ENCODE measurements at places on chromosomes 3 and 15.
A peak's percentile ranks its signal among the peaks of the same experiment; 100 is the strongest.

DNA sequence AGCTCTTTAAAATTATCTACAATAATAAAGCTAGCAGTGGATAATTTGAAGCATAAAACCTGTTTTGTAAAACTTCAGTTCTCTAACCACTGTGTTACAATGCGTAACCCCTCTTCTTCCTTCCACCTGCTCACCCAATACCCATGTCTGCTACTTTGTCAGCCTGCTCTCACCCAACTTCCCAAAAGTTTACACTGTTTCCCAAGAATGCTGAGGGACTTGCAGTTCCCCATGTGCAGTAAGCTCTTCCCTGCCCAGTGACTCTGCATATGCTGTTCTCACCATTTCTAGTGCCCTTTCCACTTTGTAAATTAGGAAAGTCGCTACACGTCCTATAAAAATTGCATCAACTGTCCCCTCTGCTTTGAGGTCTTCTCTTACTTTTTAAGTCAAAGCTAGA, 315.9 kb upstream of the SEMA6D start:
- DNase-seq: no peak

GRCh38 chr3:40490916-40491315, 14.0 kb downstream of the ZNF619 start:
- DNase-seq: no peak

DNA sequence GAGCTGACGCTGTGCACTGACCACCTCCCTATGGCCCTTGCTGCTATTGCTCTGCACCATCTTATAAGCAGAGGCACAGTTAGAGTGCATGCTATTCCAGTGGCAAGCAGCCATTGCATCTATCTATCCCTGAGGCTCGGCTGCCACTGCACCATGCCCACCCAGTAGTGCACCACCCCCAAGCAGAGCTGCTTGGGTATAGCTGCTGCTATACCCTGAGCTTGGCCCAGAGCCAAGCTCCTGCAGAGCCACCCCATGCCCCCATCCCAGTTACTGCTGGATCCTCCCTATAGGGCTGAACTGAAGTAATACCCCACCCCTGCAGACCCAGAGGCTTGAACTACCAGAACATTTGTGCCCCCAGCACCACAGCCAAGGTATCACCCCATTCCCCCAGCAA, 19.6 kb upstream of the IGSF10 start:
- DNase-seq: no peak

GRCh38 chr15:81146006-81146405, 11.9 kb downstream of the CFAP161 start:
- DNase-seq: no peak

DNA sequence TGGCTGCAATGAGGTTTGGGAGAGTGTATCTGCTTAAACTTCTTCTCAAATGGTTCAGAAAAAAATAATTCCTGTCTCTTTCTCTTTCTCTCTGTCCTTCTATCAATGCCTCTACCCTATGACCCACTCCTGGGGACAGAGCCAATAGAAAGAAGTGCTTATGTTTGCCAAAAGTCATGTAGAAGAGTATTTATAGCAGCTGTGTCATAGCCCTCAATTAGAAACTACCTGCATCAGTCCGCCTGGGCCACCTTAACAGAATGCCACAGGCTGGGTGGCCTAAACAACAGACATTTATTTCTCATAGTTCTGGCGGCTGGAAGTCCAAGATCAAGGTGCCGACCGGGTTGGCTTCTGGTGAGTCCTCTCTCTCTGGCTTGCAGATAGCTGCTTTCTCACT, 92.5 kb downstream of the HMG20A start:
- no peak for DNase-seq

DNA sequence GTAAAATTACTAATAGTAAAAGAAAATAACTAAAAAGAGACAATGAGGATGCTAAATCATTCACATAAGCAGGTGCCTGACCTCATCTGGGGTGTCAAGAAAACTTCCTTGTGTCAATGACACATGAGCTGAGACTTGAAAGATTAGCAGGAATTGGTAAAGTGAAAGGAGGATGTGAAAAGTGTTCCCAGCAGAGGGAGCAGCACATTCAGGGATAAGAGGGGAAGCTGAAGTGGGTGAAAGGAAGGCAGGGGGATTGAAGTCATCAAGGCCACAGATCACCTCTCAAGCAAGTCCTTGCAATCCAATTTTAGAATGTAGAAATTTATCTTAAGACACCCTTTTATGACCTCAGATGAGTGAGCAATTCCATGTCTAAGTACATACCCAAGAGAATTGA, 60.2 kb upstream of the ACP3 start:
- DNase-seq: no peak

- no peak for DNase-seq
These were observed 93.9 kb downstream of the IQSEC1 start for GRCh38 chr3:12979151-12979946.

- DNase-seq: no peak
These were observed 28.5 kb downstream of the PLXNA1 start for GRCh38 chr3:127011270-127011992.

DNA sequence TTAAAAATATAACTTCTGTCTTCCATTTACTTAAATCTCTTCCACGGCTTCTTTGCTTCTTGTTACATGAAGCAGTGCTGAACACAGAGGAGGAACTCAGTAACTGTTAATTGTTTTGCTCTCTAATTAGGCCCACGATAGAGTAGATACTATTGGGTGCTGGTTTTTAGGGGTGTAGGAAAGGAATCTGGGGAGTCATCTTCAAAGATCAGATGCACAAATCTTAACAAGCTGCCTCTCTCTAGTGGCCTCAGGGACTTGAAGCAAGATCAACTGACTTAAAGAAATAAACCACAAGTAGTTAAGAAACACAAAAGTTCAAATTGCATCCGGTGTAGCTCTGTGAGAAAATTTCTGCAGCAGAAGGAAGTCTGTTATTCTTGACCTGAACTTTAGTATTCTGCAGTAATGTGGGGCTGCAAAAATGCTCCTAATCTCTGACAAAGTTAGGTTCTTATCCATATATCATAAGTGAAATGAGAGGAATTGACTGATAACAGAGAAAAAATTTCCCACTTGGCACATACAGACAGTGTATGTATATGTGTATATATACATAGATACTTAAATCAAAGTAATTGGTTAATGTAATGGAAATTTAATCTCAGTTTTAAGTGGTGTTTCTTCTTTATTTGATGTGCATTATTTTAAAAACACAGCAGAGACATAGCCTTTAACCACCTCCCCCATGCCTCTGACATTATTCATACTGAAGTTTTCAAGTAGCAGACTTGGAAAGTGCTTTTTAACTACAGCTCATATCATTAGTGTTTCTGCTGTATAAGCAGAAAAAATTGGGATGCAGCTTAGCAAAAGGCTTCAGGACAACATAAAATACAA, 51.8 kb downstream of the CHST2 start:
- no peak for DNase-seq

- no peak for DNase-seq
These were observed 336.1 kb upstream of the NR2F2 start for GRCh38 chr15:95994418-95994817.

GRCh38 chr3:52892625-52893311, 4.6 kb downstream of the STIMATE start:
- DNase-seq: no peak

DNA sequence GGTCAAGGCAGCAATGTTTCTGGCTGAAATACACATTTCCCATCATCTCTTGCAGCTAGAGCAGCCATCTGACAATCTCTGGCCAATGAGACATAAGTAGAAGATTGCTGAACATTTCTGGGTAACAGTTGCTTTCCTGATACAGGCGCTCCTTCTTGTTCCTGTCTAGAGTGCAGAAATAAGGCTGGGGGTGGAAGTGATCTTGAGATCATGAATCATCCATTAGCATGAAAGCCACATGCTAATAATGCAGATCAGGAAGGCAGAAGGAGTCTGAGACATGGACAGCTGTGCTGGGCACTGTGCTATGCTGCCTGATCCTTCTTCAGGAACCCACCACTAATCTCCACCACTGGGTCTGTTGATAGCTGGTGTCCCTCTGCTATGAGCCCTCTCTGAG, 14.8 kb upstream of the TMEM108 start:
- DNase-seq: no peak

- no peak for DNase-seq
These were observed 331.4 kb upstream of the WNT5A start for GRCh38 chr3:55818485-55818884.

- no peak for DNase-seq
These were observed 26.9 kb downstream of the MCTP2 start for GRCh38 chr15:94258246-94258645.

DNA sequence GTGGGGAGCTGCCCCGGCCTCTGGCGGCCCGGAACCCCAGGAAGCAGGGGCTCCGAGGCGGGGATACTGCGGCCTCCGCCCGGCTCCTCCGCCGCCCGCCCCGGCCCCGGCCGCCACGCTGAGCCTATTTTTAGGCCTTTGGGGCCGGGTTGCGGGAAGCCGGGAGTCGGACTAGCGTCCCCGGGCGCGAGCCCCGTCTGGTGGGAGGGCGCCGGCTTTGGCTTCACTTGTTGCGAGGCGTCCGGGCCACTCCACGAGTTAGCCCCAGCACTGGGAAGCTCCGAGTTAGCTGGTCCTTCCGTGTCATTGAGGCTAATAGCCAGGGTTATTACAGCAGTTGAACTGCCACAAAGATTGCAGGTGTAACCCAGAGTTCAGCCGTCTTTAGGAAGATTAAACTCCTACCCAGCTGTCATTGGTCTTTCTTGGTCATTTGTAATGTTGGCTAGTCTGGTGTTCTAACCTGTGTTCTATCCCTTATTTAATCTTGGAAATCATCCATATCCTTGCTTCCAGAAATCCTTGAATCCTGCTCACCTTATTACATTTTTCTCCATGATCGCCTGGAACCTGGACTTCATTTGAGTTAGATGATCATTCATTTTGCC, 791 bp downstream of the GYG1 start:
- DNase-seq: peak; percentile 5

DNA sequence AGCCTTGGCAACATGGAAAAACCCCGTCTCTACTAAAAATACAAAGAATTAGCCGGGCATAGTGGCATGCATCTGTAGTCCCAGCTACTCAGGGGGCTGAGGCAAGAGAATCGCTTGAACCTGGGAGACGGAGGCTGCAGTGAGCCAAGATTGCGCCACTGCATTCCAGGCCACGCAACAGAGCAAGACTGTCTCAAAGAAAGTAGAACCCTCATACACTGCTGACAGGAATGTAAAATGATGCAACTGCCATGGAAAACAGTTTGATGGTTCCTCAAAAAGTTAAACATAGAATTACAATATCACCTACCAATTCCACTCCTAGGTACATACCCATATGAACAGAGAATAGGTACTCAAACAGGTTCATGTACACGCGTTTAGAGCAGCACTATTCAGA, 158.9 kb downstream of the TBC1D5 start:
- DNase-seq: no peak

GRCh38 chr3:45938043-45938435, 5.2 kb upstream of the CXCR6 start:
- no peak for DNase-seq

GRCh38 chr3:50157827-50158529, 2.9 kb downstream of the SEMA3F start:
- DNase-seq: no peak

DNA sequence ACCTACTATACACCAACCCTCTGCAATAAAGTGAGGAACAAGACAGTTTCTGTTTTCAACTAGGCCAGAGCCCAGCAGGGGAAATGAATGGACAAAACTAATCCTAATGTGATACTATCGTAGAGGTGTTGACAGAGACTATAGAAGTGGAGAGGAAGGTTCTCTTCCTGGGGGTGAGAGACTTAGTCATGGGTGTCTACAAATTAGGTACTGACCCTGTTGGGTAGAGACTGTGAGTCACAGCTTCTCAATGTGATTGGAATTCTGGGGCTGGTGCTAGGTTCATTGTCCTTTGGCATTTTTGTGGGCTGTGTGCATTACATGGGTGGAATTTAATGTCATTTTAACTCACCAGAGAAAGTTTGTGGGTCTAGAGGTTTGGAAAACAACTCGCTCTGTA, 79.3 kb downstream of the ADAMTSL3 start:
- no peak for DNase-seq

- no peak for DNase-seq
These were observed 316.4 kb downstream of the THSD4 start for GRCh38 chr15:71431343-71432336.

- no peak for DNase-seq
These were observed 386.6 kb upstream of the WNT5A start for GRCh38 chr3:55873523-55874254.

DNA sequence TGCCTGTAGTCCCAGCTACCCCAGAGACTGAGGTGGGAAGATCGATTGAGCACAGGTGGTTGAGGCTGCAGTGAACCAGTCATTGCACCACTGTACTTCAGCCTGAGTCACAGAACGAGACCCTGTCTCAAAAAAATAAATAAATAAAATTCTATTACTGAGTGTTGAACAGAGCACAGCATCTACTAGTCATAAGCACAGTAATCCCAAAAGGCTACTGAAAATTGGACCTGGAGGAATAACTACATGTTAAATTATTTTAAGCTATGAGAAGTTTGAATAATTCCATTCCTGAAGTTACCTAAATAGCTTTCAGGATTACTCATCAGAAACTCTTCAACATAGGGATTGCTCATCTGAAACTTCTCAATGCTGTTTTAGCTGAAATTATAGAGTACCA, 43.4 kb downstream of the ARMC8 start:
- DNase-seq: no peak

GRCh38 chr15:60416484-60416883, 18.7 kb upstream of the ANXA2 start:
- no peak for DNase-seq

- DNase-seq: no peak
These were observed 17.9 kb downstream of the RNF13 start for GRCh38 chr3:149830902-149831301.

- DNase-seq: no peak
These were observed 318.9 kb upstream of the COL8A1 start for GRCh38 chr3:99319450-99319849.

- DNase-seq: no peak
These were observed 66.3 kb upstream of the ACAD9 start for GRCh38 chr3:128813097-128813496.

GRCh38 chr3:188807006-188807405, 364.8 kb upstream of the TPRG1 start:
- no peak for DNase-seq
